ENCODE measurements at places on chromosomes 16 and 17.

GRCh38 chr16:67468731-67469130 is 12.2 kb downstream of the ATP6V0D1 start:
- no peak for DNase-seq

- DNase-seq = no peak
Observed at GRCh38 chr16:68022278-68022727, 729 bp downstream of the DDX28 start.

GRCh38 chr16:29316761-29317183 is 89.7 kb downstream of the NPIPB11 start:
- no peak for DNase-seq

DNA sequence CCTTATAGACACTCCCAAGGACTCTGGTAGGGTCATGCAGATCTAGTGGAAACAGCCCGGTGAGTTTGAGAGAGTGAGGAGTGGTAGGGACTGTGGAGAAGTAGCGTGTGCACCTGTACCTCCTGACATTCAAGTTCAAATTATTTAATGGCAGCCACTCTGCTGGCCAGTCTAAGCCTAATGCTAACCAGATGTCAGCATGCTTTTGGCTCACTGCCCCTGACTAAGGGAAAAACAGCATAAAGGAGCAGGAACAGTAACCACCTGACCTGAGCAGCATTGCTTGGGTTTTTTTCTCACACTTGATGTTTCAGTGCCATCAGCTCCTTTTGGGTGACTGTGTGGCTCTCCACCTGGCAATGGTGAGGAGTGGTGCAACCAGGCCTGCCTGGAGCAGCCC is 23.8 kb upstream of the SLC12A3 start:
- DNase-seq = peak; percentile 34

DNA sequence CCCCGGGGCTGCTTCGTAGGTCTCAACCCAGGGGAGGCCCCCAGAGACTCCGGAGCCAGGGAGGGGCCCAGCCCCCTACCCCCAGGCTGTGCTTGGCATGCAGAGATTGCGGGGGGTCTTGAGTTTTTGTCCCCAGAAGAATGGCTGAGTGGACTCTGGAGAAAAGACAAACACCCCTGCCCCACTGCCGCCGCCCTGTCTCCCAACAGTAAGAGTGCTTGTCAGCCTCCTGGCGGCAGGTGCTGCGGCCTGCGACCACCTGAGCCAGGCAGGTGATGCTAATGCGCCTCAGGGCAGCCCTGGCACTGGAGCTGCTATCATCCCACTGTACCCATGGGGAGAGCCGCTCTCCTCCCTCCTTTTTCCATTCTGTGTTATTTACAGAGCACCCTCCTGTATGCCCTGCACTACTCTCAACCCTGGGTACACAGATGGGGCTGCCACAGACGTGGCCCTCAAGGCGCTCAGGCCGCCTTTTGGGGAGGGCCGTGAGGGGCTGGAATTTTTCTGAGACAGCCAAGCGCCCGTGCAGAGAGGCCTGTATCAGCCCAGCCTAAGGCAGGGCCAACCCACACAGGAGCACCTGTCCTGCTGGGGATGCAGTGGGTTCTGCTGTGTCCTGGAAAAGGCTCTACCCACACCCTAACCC is 2.6 kb upstream of the IL17C start:
- no peak for DNase-seq

DNA sequence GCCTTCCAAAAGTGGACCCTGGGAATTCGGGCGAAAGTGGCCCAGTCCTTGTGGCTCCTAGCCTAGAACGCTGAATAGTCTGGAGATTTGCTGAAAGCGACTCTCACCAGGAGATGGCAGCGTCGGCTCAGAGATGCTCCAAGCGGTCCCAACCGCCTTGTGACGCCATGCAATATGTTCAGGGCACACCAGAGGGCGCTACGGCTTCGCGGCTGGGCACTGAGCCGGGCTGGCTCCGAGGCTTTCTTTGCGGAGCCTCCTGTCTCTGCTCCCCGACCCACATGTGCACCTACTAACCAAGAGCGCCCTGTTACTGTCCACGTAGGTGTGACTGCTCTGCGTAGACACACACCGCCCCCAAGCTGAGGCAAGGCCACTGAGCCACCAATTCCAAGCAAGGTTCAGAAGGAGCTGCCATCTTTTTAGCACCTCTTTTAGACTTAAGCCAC is 36.9 kb downstream of the SYCE1L start:
- DNase-seq = peak; percentile 28

DNA sequence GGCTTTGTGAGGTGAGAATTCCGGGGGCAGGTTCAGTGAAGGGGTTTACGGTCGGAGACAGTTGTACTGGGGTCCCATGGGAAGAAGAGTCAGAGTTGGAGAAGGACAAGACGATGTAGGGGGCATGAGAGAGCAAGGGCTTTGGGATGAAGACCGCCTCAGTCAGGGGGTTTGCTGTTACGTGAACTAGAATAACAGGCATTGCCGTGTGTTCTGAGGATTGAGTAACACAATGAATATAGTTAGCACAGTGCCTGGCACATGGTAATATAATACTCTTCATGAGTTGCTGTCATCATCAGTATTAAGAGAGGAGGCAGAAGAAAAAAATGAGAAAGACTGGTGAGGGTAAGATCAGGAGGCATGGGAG is 577 bp downstream of the ZNF646 start:
- no peak for DNase-seq

- DNase-seq = no peak
Observed at GRCh38 chr17:75135452-75135851, 3.9 kb upstream of the NT5C start.

GRCh38 chr16:80107900-80108299 is 432.9 kb upstream of the DYNLRB2 start:
- DNase-seq = no peak

GRCh38 chr17:11086646-11087340 is 154.2 kb upstream of the SHISA6 start:
- DNase-seq = no peak

DNA sequence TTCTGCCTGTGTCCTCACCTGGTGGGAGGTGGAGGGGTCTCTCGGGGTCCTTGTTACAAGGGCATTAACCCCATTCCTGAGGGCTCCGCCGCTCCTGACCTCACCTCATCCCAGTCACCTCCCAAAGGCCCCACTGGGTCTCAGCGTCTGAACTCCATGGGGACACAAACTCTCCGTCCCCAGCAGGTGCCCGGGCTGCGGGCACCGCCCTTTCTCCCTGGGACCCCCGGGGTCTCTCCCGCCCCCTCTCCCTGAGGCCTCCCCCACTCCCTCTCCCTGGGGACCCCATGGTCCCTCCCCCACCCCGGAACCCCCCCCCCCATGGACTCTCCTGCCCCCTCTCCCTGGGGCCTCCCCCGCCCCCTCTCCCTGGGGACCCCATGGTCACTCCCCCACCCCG is 24.8 kb downstream of the CACNA1H start:
- no peak for DNase-seq

DNA sequence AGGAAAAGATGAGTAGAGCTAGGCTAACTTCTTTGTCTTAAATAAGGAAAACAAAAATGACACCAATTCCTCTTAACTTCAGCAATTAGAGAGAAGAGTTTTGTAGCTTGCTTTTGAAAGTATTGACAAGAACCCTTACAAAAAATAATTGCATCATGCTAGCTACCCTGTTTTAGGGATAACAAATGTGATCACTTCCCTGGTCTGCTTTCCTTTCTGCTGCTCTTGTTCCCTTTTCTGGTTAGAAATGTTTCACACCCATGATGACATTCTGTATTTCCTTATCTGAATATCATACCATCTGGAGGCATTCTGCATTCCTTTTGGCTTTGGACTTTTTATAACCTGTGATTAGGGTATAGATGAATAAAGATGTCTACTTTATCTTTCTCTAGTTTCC is 9.9 kb upstream of the SMIM36 start:
- no peak for DNase-seq

GRCh38 chr17:20307326-20307910 is 159.9 kb downstream of the LGALS9B start:
- no peak for DNase-seq

DNA sequence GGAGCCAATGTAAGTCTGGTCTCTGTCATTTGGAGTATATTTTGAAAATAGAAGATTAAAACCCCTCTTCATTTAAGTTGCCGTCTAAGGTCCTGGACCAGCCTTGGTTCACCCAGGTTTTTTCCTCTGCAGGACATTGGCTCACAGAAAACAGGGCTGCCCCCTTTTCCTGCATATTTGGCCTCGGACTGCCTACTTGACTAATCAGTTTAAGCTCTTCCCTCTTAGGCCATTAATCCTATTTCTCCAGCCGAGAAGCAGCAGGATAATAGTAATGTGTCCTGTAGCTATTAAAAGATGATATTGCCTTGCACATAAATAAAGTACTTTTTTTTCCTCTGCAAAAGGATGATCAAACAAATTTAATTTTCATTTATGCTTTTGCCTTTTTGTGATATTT is 52.1 kb downstream of the PRKCA start:
- no peak for DNase-seq

GRCh38 chr16:27547134-27547533 is 2.6 kb downstream of the GTF3C1 start:
- peak; percentile 27 for DNase-seq

GRCh38 chr17:75557075-75557851 is 30.3 kb upstream of the MYO15B start:
- DNase-seq = no peak

DNA sequence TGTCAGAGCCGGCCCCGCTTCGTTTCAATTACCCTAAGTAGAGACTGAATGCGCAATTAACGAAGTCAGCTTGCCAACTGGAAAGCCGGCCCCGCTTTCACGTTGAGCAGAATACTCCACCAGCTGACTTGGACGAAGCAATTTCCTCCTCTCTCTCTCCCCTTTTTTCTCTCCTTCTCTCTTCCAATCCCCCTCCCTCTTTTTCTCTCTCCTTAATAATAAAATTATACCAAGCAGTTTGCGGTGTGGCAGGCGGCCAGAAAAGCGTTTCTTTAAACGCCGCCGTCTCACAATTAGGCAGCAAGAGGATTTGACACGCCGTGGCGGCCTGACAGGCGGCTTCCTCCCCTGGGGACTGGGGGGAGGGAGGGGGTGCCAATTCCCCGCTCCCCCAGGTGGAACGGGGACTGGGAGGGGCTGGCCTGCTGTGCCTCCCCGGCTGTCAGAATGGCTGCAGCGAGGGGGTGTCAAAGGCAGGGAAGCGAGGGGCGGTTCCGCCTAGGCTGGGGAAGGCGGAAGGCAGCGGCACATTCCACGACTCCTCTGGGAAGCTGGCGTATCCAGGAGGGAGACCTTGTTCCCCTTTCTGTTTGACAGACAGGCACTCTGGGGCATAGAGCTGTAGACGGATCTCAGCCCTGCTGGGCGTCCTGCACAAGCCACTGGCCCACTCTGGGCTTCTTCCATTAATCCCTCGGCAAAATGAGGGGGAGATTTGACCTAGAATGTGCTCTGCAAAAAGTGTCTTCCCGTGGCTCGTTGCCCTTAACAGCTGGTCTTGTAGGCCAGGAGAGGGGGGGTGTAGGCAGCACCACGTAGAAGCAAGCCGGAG is 52.7 kb downstream of the SREBF1 start:
- DNase-seq = no peak

GRCh38 chr17:74566132-74566753 is 1.1 kb downstream of the CD300H start:
- DNase-seq = no peak

GRCh38 chr16:17983847-17984639 is 352.5 kb downstream of the NPIPA8 start:
- no peak for DNase-seq

- peak; percentile 21 for DNase-seq
Observed at GRCh38 chr17:44623070-44623725, 33.1 kb upstream of the MEIOC start.

GRCh38 chr16:6265968-6266367 is 1066.7 kb upstream of the RBFOX1 start:
- DNase-seq = no peak

DNA sequence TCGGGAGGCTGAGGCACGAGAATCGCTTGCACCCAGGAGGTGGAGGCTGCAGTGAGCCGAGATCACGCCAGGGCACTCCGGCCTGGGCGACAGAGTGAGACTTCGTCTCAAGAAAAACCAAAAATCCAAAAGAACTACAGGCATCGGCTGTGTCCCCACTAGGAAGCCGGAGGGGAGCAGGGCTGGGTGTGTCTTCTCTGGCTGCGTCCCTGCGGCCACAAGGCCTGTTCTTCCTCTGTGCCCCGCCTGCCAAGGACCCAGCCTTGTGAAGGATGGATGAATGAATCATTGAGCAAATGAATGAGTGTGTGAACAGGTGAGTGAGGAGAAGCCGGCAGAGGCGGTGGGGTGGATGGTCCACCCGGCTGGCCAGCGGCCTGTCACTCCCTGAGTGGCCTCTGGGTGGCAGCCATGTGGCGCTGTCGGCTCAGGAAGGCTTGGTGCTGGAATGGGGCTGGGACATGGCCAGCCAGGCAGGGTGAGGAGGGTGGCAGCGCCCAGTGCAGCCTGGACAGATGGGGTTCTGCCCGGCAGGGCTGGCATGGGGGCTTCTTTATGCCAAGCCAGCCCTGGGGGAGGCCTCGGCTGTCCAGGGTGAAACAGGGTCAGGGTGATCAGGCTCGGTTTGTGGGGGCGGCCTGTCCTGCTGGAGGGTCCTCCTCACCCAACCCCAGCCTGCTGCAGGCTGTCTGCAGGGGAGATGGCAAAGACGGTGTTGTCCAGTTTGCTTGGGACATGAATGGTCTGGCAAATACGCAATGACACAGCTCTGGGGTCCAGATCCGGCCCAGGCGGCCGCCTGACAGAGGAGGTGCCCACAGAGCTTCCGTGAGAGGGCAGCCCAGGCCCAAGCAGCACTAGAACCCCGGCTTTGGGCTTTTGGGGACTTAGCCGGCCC is 21.7 kb downstream of the SLC25A10 start:
- DNase-seq = no peak

DNA sequence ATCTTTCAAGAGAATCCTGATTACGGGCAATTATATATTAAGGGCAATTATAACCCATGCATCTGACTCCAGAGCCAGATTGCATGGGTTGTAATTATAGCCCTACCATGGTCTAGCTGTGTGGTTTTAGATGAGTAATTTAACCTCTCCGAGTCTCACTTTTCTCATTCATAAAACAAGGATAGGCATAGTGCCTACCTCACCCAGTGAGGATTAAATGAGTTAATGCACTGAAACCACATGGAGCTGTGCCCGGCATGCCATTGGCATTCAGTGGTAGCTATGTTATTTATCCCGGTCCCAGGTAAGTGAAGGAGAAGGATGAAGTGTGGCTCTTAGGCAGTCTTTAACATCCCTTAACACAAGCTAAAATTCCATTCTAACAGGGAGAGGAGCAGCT is 6.3 kb downstream of the SNX20 start:
- DNase-seq = no peak

GRCh38 chr16:56672761-56673536 is 3.3 kb downstream of the MT1H start:
- no peak for DNase-seq
